ENCODE measurements at places on chromosomes 11 and 22.

GRCh38 chr22:32909581-32910428 is 108.3 kb downstream of the TIMP3 start:
- no peak for DNase-seq

DNA sequence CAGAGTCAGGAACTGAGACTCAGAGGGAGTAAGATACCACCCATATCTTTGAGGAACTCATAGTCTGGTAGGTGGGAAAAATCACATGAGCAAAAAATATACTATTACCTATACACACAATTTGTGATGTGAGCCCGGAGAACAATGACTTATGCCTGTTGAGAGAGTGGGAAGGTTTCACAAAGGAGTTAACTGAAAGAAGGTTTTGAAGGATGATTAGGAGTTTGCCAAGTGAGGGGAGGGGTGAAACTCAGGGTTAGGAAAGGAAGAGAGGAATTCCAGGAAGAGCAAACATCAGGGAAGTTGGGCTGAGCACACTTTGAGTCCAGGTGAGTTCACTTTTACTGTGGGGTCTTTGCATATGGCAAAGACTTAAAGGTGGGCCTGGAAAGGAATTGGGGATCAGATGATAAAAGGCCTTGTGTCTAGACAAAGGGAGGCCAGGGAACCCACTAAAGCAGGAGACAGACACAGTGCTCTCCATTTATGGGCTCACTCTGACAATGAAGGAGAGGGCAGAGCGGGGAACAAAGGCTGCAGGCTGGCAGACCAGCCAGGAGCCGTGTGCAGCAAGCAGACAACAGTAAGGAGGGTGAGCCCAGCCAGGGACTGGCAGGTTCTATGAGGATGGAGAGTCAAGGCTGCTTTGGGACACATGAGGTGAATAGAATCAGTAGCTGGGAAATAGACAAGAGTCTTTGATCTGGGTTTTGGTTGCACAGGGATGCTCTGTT is 33.1 kb downstream of the TSPAN18 start:
- DNase-seq = no peak

- DNase-seq = peak; percentile 49
These were observed 71.5 kb downstream of the FAT3 start for GRCh38 chr11:92296138-92296515.

DNA sequence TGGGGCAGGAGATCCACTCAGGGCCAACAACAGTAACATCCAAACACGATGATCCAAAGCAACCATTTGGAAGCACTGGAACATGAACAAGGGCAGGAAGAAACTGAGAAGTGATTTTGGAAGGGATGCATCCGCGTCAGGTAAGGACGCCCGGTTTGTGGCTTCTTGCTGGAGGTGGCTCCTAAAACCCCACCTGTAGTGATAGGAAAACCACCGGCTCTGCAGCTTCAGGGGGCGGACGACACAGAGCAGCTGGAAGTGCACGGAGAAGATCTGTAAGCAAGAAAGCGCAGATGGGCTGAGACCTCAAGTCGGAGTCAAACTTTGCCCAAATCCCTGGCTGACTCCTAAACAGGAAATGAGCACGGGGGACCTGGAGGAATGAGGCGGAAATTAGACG is 1066.1 kb downstream of the BRD1 start:
- DNase-seq = no peak

DNA sequence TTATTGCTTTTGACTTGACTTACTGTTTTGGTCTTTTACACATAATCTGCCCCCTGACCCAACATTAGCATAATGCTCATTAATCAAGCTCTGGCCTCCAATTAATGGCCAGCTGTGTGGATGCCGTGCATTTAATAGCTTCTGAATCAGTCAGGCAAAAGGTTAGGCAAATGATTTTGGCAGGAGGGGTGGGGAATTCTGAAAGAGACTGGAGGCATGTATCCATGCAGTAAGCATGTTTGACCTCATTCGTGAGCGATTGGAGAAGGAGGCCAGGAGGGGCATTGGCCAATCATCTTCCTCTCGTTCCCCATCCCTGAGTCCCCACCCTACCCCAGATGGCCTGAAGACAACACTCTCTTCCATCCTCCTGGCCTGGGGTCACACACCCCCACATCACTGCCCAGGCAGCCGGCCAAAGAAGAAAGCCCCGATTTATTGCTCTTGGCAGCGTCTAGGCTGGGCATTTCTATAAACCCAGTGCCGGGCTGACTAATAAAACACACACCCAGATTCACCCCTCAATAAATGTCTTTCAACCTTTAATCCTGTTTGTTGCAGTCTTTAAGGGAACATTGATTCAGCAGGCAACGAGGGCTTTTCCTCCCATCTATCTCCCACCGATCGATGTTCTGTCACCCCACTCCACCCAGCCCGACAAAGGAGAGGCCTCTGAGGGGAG is 150.0 kb downstream of the OPCML start:
- no peak for DNase-seq

- peak; percentile 61 for DNase-seq
These were observed 4.4 kb downstream of the CACNA1I start for GRCh38 chr22:39574779-39575551.

DNA sequence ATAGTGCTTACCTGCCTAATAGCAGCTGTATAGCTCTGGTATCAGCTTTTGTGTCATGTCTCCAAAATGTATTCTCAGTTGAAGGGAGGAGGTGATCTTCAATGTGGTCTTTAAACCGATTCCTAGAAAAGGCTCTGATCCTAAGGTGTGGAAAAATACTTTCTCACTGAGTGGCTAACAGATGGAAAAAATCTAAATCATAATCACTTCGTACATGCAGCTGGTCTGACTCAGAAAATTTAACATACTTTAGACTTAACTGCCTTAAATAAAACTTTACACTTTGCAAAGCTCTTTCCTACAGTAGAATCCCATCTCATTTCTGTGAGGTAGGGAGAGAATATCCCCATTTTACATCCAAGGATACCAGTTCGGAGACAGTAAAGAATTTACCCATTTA is 38.0 kb downstream of the C2CD3 start:
- DNase-seq = no peak
